ENCODE measurements at places on chromosomes 3 and 15.

DNA sequence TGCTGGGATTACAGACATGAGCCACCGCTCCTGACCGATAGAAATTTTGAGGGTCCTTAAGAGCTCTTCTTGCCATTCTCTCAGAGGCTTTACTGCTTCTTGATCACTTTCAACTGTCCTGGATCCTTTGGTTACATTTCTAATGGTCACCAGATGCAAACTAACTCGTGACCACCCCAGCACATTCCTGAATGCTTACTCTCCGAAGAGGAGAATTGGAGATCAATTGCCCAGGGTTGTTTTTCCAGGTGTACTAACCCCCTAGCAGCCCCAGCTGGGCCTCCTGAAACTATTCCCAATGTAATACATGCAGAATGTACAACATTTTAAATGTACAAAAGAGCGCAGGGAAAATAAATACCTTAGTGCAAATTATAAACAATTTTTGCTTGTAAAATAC lies 65.1 kb upstream of the TBL1XR1 start:
- no peaks in the 10 kb centered on the region for H3K4me1 ChIP-seq
- H3K27me3 ChIP-seq: no peaks in the 10 kb centered on the region
- DNase-seq: no peak
- no peak overlapping the region for H3K27ac ChIP-seq

DNA sequence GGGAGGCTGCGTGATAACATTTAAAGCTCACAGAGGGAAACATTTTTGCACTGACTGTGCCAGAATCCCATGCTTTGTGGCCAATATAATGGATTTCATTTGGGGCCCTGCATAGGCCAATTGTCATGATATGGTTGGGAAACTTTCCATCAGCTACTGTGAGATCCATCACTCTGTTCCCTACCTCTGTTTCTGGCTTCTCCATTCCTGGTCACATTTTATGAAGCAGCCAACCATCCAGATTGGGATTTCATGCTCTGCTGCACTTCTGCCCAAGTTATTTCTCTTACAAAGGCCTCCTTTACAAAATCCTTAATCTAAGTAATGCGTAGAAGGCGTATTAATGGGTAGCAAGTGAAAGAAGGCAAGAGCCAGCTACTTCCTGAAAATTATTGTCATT lies 221.1 kb downstream of the LRTM1 start:
- DNase-seq: no peak
- H3K4me1 ChIP-seq: no peaks in the 10 kb centered on the region
- no peak overlapping the region for H3K4me3 ChIP-seq
- H3K36me3 ChIP-seq: no peaks in the 10 kb centered on the region
- H3K27ac ChIP-seq: no peak overlapping the region

GRCh38 chr3:71244153-71244825 lies 339.2 kb downstream of the FOXP1 start:
- H3K27ac ChIP-seq: no peak overlapping the region
- no peak overlapping the region for H3K4me3 ChIP-seq
- H3K27me3 ChIP-seq: no peaks in the 10 kb centered on the region
- peaks cover 9% of the 10 kb centered on the region for H3K4me1 ChIP-seq
- DNase-seq: no peak
- no peaks in the 10 kb centered on the region for H3K36me3 ChIP-seq

GRCh38 chr3:98778852-98779413 lies 15.8 kb downstream of the ST3GAL6 start:
- peak overlapping the region; percentile 58 for H3K27ac ChIP-seq
- peaks cover 20% of the 10 kb centered on the region for H3K4me1 ChIP-seq
- no peaks in the 10 kb centered on the region for H3K36me3 ChIP-seq
- no peak for DNase-seq

- no peaks in the 10 kb centered on the region for H3K4me1 ChIP-seq
- H3K27me3 ChIP-seq: no peaks in the 10 kb centered on the region
- no peak overlapping the region for H3K27ac ChIP-seq
- no peak overlapping the region for H3K4me3 ChIP-seq
Measured at GRCh38 chr15:36499412-36500389, 79.7 kb upstream of the CDIN1 start.

- no peak overlapping the region for H3K27ac ChIP-seq
- H3K36me3 ChIP-seq: no peaks in the 10 kb centered on the region
- DNase-seq: no peak
- H3K27me3 ChIP-seq: no peaks in the 10 kb centered on the region
Measured at GRCh38 chr3:106197532-106198194, 328.9 kb upstream of the CBLB start.

- H3K27me3 ChIP-seq: no peaks in the 10 kb centered on the region
- no peaks in the 10 kb centered on the region for H3K36me3 ChIP-seq
- no peak overlapping the region for H3K27ac ChIP-seq
- peaks cover 2% of the 10 kb centered on the region for H3K4me1 ChIP-seq
Measured at GRCh38 chr15:34064438-34064837, 25.4 kb upstream of the AVEN start.

DNA sequence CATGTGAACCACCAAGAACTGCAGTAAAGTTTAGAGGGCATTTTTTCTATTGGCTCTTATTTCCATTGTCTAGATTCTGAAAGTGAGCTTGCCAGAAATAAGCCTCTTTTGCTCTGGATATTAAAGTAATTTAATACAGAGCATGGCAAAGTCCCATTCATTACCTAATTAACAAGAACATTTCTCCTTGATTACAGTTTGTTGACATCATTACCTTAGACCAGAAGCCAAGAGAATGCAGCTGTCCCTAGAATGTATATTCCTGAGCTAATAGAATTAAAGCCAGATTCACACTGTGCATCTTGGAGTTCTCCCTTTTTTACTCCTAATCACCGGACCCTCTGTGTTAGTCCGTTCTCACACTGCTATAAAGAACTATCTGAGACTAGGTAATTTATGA lies 46.4 kb upstream of the TM4SF4 start:
- no peak for DNase-seq
- H3K4me3 ChIP-seq: no peak overlapping the region
- no peaks in the 10 kb centered on the region for H3K36me3 ChIP-seq
- H3K27ac ChIP-seq: no peak overlapping the region
- H3K4me1 ChIP-seq: no peaks in the 10 kb centered on the region
- H3K27me3 ChIP-seq: no peaks in the 10 kb centered on the region

DNA sequence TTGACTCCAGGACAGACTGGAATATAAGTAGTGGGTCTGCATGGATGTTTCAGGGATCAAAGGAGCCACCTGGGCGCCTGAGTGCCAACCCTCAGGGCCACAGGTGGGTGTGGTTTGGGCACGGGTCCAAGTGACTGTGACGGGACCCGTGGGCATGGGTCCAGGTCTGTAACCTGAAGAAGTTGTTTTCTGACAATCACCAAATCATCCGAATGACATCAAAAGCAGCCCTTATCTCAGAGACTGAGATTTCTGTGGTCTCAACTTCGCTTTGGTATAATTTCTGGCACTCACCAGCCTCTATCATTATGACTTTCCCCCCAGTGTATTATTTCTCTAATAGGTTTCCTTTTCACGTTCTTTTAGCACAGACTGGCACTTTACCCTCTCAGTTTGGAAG lies 24.4 kb downstream of the RLBP1 start:
- peaks cover 11% of the 10 kb centered on the region for H3K4me1 ChIP-seq
- peak overlapping the region; percentile 12 for H3K27ac ChIP-seq
- peaks cover 22% of the 10 kb centered on the region for H3K36me3 ChIP-seq
- H3K4me3 ChIP-seq: no peak overlapping the region
- no peaks in the 10 kb centered on the region for H3K27me3 ChIP-seq

DNA sequence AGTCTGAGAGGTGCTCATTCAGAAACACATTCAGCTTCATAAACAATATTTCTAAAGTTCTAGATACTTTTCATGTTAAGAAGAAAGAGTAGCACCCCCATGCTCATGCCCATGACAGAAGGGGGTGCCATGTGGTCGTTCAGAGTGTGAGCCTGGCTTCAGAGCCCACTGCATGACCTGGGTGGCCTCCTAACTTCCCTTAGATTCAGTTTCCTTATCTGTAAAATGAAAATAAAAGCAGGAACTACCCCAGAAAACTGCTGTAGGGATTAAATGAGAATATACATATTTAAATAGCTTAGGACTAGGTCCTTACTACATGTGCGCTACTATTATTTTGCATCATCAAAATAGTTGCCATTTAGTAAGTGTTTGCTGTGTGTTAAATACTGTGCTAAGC lies 69.2 kb downstream of the ABHD5 start:
- DNase-seq: no peak
- peaks cover 13% of the 10 kb centered on the region for H3K4me1 ChIP-seq
- peak overlapping the region; percentile 55 for H3K27ac ChIP-seq
- no peaks in the 10 kb centered on the region for H3K36me3 ChIP-seq
- no peak overlapping the region for H3K4me3 ChIP-seq
- no peaks in the 10 kb centered on the region for H3K27me3 ChIP-seq

DNA sequence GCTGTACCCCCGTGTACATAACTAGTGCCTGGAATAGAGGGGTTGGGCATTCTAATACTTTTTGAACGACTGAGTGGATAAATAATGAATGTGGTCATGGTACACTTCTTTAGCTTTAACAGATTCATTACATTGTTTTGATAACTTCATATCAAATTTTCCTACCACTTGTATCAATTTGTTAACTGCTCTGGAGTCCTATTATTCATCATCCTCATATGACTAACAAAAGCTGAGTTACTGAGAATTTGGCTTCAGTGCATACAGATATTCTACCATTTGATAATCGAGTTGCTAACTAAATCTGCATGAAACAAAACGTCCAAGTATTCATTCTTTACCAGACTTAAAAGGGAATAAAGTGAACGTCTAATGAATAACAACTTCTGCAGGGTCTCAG lies 31.7 kb downstream of the FRMD5 start:
- no peaks in the 10 kb centered on the region for H3K27me3 ChIP-seq
- no peak overlapping the region for H3K4me3 ChIP-seq
- peak overlapping the region; percentile 2 for H3K27ac ChIP-seq
- H3K36me3 ChIP-seq: no peaks in the 10 kb centered on the region
- peaks cover 13% of the 10 kb centered on the region for H3K4me1 ChIP-seq

GRCh38 chr3:57093971-57094535 lies 33.6 kb downstream of the SPATA12 start:
- no peaks in the 10 kb centered on the region for H3K36me3 ChIP-seq
- H3K27me3 ChIP-seq: no peaks in the 10 kb centered on the region
- H3K27ac ChIP-seq: no peak overlapping the region

- H3K36me3 ChIP-seq: no peaks in the 10 kb centered on the region
- peak within 1 kb of the TSS; percentile 52 for H3K4me3 ChIP-seq
- peaks cover 39% of the 10 kb centered on the region for H3K4me1 ChIP-seq
- H3K27ac ChIP-seq: peak within 1 kb of the TSS; percentile 8
- peak; percentile 66 for DNase-seq
- H3K27me3 ChIP-seq: no peaks in the 10 kb centered on the region
Measured at GRCh38 chr3:86990734-86991481, at the start of gene VGLL3. Gene VGLL3 (minus strand): TSS chr3:86991149. CDS start chr3:86990743, 406 bp downstream.

- no peak overlapping the region for H3K4me3 ChIP-seq
- no peak for DNase-seq
- no peaks in the 10 kb centered on the region for H3K4me1 ChIP-seq
Measured at GRCh38 chr3:169007145-169007544, 656.4 kb downstream of the MECOM start.

DNA sequence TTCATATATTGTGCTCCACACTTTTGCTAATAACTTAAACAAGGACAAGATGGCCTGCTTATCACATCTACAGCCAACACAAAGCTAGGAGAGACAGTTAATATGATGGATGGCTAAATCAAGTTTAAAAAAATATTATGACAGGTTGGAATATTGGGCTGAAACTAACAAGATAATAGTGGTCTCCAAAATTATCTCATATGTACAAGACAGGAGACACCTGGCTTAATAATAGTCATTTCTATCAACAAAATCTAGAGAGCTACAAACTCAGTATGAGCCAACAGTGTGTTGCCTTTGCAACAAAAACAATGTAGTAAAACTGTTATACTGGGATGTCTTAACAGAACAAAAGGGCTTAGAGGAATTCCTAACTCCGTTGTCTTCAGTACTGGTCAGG lies 317.1 kb upstream of the COL8A1 start:
- no peaks in the 10 kb centered on the region for H3K27me3 ChIP-seq
- H3K27ac ChIP-seq: no peak overlapping the region
- no peak overlapping the region for H3K4me3 ChIP-seq
- peaks cover 18% of the 10 kb centered on the region for H3K4me1 ChIP-seq

DNA sequence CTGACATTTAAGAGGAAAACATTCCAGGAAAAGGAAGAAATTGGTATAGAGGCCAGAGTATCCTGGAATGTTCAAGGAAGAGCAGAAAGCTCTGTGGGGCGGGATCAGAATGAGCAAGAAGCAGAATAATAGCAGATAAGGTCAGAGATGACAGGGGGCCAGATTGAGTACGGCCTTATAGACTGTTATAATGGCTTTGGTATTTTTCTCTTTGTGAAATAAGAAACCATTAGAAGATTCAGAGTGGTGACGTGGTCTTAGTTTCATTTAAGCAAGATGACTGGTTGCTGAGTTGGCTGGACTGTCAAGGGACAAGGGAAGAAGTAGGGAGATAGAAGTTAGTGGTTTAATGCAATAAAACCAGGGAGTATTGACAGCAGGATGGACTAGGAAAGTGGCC lies 218.3 kb upstream of the SOX2 start:
- H3K27me3 ChIP-seq: no peaks in the 10 kb centered on the region
- H3K4me3 ChIP-seq: no peak overlapping the region
- no peaks in the 10 kb centered on the region for H3K4me1 ChIP-seq
- no peak overlapping the region for H3K27ac ChIP-seq
- no peak for DNase-seq

DNA sequence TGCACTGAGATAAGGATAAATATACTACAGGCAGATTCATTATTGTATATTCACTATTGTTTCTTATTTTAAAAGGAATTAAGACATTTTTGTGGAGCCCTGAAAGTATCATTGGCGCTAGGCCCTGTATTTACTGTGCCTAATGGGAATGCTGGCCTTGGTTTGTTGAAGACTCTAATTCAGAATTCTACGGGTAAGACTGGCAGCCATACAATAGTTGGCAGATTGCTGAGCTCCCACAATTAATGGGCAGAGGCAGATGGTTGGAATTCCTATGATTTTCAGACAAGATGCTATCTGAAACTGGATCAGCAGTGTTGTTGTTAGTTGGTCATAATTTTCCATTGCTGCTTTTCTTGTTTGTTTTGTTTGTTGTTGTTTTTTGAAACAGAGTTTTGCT lies 14.7 kb downstream of the PGBD4 start:
- no peak overlapping the region for H3K4me3 ChIP-seq
- H3K4me1 ChIP-seq: no peaks in the 10 kb centered on the region
- no peaks in the 10 kb centered on the region for H3K27me3 ChIP-seq
- no peaks in the 10 kb centered on the region for H3K36me3 ChIP-seq
- H3K27ac ChIP-seq: no peak overlapping the region
- DNase-seq: no peak

DNA sequence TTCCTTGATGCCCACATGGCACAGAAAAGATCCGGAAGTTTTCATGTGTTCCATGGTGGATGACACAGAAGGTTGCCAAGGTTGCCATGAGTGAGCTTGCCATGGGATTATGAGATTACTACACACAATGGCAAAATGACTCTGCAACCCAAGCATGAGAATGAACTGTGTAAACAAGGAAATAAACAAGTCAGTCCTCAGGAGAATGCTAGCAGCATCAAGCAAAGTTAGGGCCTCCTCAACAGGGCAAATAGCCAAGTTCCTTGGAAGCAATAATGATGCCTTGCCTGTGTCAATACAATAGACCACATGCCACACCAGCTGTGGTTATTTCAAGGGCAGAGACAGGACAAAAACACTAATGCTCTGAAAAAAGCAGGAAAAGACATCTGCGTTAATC lies 41.8 kb downstream of the AQR start:
- no peak overlapping the region for H3K4me3 ChIP-seq
- H3K27me3 ChIP-seq: no peaks in the 10 kb centered on the region
- H3K4me1 ChIP-seq: no peaks in the 10 kb centered on the region
- DNase-seq: no peak

- H3K36me3 ChIP-seq: no peaks in the 10 kb centered on the region
- H3K27ac ChIP-seq: no peak overlapping the region
- no peak overlapping the region for H3K4me3 ChIP-seq
- H3K4me1 ChIP-seq: no peaks in the 10 kb centered on the region
- no peak for DNase-seq
Measured at GRCh38 chr3:42660131-42660715, 6.7 kb downstream of the ZBTB47 start.
